Activated CD4-positive, alpha-beta T cell treated with anti-CD3 and anti-CD28 coated beads for 36 hours (primary cell): ENCODE measurements at places on chromosomes 12 and 14. TPM values are rescaled to one million over a fixed set of nuclear protein-coding genes. Genes with fewer than 3 reads are reported as not detected.

- H3K27ac ChIP-seq = no peak overlapping the region
- H3K36me3 ChIP-seq = no peaks in the 10 kb centered on the region
- H3K4me1 ChIP-seq = no peaks in the 10 kb centered on the region
- H3K27me3 ChIP-seq = peaks cover 3% of the 10 kb centered on the region
These were observed 32.2 kb upstream of the IGF1 start for GRCh38 chr12:102512523-102512922.

DNA sequence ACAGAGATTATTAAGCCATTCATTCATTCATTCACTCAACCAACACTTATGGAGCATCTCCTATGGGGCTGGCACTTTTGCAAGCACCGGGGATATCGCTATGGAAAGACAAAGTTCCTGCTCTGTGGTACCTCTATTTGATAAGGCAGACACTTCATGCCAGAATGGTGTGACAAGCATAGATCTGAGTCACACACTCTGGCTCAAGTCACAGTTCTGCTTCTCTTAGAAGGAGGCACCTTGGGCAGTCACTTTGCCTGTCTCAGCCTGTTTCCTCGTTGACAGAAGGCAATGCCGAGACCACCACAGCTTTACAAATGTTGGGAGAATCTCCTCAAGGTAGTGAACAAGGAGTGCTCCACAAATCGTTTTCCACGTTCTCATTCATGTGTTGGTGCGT, 205.2 kb downstream of the SLC41A2 start:
- H3K36me3 ChIP-seq = peaks cover 15% of the 10 kb centered on the region
- peaks cover 22% of the 10 kb centered on the region for H3K4me1 ChIP-seq
- no peak for DNase-seq
- H3K27ac ChIP-seq = no peak overlapping the region
- H3K27me3 ChIP-seq = no peaks in the 10 kb centered on the region

DNA sequence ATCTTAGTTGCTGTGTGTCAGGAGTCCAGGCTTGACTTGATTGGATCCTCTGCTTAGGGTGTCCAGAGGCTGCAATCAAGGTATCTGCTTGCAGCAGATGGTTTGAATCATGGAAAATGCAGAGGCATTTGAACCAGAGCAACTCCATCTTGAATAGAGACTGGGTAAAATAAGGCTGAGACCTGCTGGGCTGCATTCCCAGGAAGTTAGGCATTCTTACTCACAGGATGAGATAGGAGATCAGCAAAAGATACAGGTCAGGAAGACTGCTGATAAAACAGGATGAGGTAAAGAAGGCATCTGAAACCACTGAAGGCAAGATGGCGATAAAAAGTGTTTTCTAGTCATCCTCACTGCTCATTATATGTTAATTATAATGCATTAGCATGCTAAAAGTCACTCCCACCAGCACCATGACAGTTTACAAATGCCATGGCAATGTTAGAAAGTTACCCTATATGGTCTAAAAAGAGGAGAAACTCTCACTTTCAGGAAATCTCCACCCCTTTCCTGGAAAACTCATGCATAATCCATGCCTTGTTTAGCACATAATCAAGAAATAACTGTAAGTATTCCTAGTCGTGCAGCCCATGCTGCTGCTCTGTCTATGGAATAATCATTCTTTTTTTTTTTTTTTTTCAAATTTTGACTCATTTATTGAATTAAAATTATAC, 218.3 kb upstream of the CPNE8 start:
- H3K36me3 ChIP-seq = no peaks in the 10 kb centered on the region
- H3K4me3 ChIP-seq = no peak overlapping the region
- DNase-seq = no peak
- peaks cover 1% of the 10 kb centered on the region for H3K27me3 ChIP-seq

GRCh38 chr12:93921521-93921920, 226.9 kb upstream of the PLXNC1 start:
- no peak overlapping the region for H3K4me3 ChIP-seq
- no peak overlapping the region for H3K27ac ChIP-seq
- DNase-seq = no peak
- H3K36me3 ChIP-seq = no peaks in the 10 kb centered on the region

GRCh38 chr14:71365361-71365760, 458.1 kb downstream of the PCNX1 start:
- no peaks in the 10 kb centered on the region for H3K27me3 ChIP-seq
- H3K36me3 ChIP-seq = peaks cover 9% of the 10 kb centered on the region

- H3K4me3 ChIP-seq = no peak overlapping the region
- no peaks in the 10 kb centered on the region for H3K4me1 ChIP-seq
- H3K27ac ChIP-seq = no peak overlapping the region
- H3K27me3 ChIP-seq = no peaks in the 10 kb centered on the region
- DNase-seq = no peak
These were observed 340.4 kb downstream of the NAV3 start for GRCh38 chr12:78171061-78171460.

- no peak overlapping the region for H3K4me3 ChIP-seq
- no peak for DNase-seq
- no peaks in the 10 kb centered on the region for H3K4me1 ChIP-seq
- no peak overlapping the region for H3K27ac ChIP-seq
- H3K36me3 ChIP-seq = peaks cover 1% of the 10 kb centered on the region
These were observed 60.8 kb upstream of the SLC38A4 start for GRCh38 chr12:46886541-46887041.

The MORN3 gene
- 2.0 TPM for total RNA-seq

The TNS2 gene
- 2.4 TPM for total RNA-seq

The NRL gene
- 1.5 TPM for total RNA-seq

The FGF6 gene
- total RNA-seq = not detected

DNA sequence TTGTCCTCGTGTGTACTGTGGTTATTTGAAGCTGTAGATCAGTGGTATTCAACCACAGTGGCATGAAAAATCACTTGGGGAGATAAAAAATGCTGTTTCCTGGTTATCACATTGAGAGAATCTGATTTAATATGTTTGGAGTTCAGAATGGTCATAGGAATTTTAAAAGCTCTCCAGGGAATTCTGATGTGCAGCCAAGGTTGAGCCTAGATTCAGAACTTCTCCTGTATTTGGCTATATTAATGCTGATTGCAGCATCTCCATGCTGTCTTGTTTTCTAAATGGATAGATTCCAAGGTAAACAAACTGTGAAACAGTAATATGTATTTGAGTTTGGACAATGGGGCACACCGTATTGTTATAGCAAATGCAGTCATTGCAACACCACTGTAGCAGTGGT, 982.2 kb upstream of the FBXO33 start:
- no peak for DNase-seq
- no peak overlapping the region for H3K27ac ChIP-seq
- no peaks in the 10 kb centered on the region for H3K36me3 ChIP-seq
- no peaks in the 10 kb centered on the region for H3K27me3 ChIP-seq
- H3K4me3 ChIP-seq = no peak overlapping the region

DNA sequence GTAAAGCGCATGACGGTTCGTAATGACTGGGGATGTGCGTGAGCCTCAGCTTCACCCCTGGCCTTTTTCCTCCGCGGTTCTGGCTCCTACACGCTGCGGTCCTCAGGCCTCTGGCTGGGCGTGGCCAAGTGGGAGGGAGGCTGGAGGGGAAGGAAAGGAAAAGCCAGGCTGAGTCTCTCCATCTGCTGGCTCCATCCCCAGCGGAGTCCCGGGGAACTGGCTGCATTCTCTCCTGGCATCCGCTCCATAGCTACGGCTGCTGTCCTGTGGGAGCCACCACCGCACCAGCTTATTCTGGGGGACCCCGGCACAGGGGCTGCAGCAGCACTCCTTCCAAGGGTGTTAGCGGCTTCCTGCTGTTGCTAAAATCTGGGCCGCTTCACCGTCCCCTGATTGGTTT, 68.2 kb upstream of the SLC24A4 start:
- DNase-seq = no peak
- H3K4me3 ChIP-seq = no peak overlapping the region
- H3K36me3 ChIP-seq = no peaks in the 10 kb centered on the region
- no peak overlapping the region for H3K27ac ChIP-seq

- no peak for DNase-seq
- no peaks in the 10 kb centered on the region for H3K36me3 ChIP-seq
- H3K4me3 ChIP-seq = no peak overlapping the region
- H3K4me1 ChIP-seq = no peaks in the 10 kb centered on the region
These were observed 126.4 kb downstream of the PIWIL1 start for GRCh38 chr12:130463818-130464670.

- H3K27me3 ChIP-seq = no peaks in the 10 kb centered on the region
- no peak for DNase-seq
- H3K36me3 ChIP-seq = peaks cover 4% of the 10 kb centered on the region
- no peak overlapping the region for H3K4me3 ChIP-seq
- H3K27ac ChIP-seq = no peak overlapping the region
- peaks cover 30% of the 10 kb centered on the region for H3K4me1 ChIP-seq
These were observed 6.0 kb downstream of the TMEM260 start for GRCh38 chr14:56585461-56586084.

GRCh38 chr14:106436310-106436905, 910.0 kb downstream of the TMEM121 start:
- H3K4me3 ChIP-seq = no peak overlapping the region
- H3K27ac ChIP-seq = no peak overlapping the region
- H3K36me3 ChIP-seq = no peaks in the 10 kb centered on the region
- H3K27me3 ChIP-seq = peaks cover 10% of the 10 kb centered on the region
- H3K4me1 ChIP-seq = no peaks in the 10 kb centered on the region

The KLHL33 gene
- total RNA-seq = 0.09 TPM

DNA sequence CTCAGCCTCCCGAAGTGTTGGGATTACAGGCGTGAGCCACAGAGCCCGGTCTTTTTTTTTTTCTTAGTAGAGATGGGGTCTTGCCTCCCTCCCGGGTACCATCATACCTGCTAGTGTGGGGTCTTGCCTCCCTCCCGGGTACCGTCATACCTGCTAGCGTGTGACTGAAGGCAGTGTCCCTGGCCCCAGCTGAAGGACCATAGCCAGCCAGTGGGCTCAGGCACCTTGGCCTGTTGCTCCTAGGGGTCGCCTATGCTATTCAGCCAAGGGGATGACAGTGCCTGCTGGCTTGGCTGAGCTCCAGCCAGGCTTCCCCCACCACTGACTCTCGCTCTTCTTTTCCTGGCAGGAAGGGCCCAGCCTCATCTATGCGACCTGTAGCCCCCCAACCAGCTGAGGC, 10.5 kb upstream of the BLTP3B start:
- H3K4me1 ChIP-seq = peaks cover 4% of the 10 kb centered on the region
- H3K27me3 ChIP-seq = no peaks in the 10 kb centered on the region
- no peak for DNase-seq
- no peaks in the 10 kb centered on the region for H3K36me3 ChIP-seq
- no peak overlapping the region for H3K4me3 ChIP-seq

GRCh38 chr14:23544511-23545447, 6.8 kb downstream of the ZFHX2 start:
- no peak overlapping the region for H3K4me3 ChIP-seq
- no peak for DNase-seq

DNA sequence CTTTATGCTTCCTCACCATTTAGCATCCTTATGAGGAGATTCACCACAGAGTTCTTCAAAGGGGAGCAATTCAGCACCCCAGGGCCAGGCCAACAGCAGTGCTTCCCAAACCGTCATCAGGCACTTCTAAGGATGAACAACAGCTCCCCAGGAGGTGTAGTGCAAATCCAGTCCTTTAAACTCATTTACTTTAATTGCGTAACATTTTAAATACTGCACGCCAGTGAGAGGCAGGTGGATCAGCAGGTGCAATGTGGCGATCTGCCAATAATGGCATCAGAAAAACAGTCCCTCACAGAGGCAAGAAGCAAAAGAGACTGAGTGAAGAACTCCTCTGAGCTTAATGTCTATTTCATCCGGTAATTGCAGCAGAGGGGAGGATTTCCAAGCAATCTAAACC, 770.9 kb upstream of the FOXG1 start:
- H3K27ac ChIP-seq = no peak overlapping the region
- no peaks in the 10 kb centered on the region for H3K36me3 ChIP-seq
- H3K27me3 ChIP-seq = no peaks in the 10 kb centered on the region
- no peaks in the 10 kb centered on the region for H3K4me1 ChIP-seq
- DNase-seq = no peak

GRCh38 chr12:109741970-109742703, 28.5 kb downstream of the FAM222A start:
- H3K4me3 ChIP-seq = no peak overlapping the region
- no peaks in the 10 kb centered on the region for H3K36me3 ChIP-seq
- no peak for DNase-seq
- H3K27ac ChIP-seq = no peak overlapping the region

GRCh38 chr12:95416111-95416636, 57.8 kb upstream of the METAP2 start:
- H3K4me3 ChIP-seq = no peak overlapping the region
- no peaks in the 10 kb centered on the region for H3K4me1 ChIP-seq

The TC2N gene
- 49.3 TPM for total RNA-seq

DNA sequence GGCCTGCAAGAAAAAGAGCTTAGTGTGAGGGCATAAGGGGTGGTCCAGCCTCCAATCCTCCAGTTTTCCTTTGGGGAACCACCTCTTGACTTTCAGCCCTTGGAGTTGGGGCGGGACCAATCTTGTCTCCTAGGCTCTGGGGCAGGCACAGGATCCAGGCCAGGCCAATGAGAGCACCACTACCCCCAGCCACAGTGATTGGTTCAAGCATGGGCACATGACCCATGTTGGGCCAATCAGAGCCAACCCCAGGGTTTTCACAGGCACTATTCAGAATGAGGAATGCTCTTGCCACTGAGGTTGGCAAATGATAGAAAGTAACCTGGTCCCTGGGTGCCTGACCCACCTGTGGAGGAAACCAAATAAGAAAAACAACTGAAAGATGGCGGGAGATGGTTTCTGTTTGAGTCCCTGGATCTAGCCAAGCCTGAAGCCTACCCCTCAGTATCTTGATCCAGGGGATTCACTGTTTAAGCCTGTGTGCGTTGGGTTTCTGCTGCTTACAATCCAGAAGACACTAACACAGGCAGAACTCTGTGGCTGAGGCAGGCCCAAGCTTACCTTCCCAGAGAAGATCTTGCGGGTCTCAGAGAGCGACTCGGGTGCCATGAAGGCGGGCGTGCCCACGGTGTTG, 42.9 kb downstream of the P2RX4 start:
- H3K27ac ChIP-seq = no peak overlapping the region
- peaks cover 8% of the 10 kb centered on the region for H3K4me1 ChIP-seq
- peaks cover 67% of the 10 kb centered on the region for H3K36me3 ChIP-seq
- H3K27me3 ChIP-seq = no peaks in the 10 kb centered on the region

The RIPK3 gene
- 9.4 TPM for total RNA-seq

DNA sequence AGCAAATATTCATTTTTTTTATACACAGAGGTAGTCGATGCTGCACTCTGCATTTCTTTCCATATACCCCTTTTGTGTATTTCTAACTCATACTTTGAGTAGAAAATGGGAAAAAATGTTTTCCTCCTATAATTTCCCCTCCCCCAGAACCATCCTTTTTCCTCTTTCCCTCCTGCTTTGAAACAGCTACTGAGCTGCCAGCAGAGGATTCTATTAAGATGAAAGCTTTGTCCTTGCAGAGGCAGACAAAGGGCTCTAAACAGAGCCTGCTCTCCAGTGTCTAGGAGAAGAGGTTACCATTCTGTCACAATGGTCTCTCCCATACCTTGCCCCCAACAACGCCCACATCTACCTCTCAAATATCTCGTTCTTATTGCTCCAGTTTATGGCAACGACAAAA, 74.6 kb upstream of the OSBPL8 start:
- peaks cover 9% of the 10 kb centered on the region for H3K4me1 ChIP-seq
- DNase-seq = no peak
- no peaks in the 10 kb centered on the region for H3K36me3 ChIP-seq

- DNase-seq = no peak
- no peaks in the 10 kb centered on the region for H3K36me3 ChIP-seq
- no peak overlapping the region for H3K4me3 ChIP-seq
- H3K27me3 ChIP-seq = peaks cover 6% of the 10 kb centered on the region
- H3K4me1 ChIP-seq = peaks cover 2% of the 10 kb centered on the region
These were observed 42.1 kb downstream of the DRAM1 start for GRCh38 chr12:101919447-101919846.
